Activated CD4-positive, alpha-beta memory T cell treated with anti-CD3 and anti-CD28 coated beads for 36 hours (primary cell): ENCODE measurements at places on chromosomes 5 and 9. TPM values are rescaled to one million over a fixed set of nuclear protein-coding genes. Genes with fewer than 3 reads are reported as not detected.

- DNase-seq: no peak
Measured at GRCh38 chr9:99220011-99220410, 1.7 kb downstream of the ALG2 start.

PRSS3 gene
- total RNA-seq: not detected

DNA sequence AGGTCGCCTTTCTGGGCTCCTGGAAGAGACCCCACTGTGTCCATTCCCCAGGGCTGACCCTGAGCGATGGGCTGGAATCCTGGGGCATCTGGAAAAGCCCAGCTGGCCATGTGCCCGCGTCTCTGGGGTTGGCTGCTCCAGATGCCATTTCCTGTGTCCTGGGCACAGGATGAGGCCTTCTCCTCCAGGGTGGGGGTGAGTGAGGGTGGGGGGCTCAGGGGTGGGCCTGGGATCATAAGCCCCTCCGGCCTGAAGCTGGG, 30.7 kb downstream of the PAEP start:
- no peak for DNase-seq

CARTPT gene
- total RNA-seq: not detected

GRCh38 chr9:134557331-134557730, 84.3 kb upstream of the COL5A1 start:
- no peak for DNase-seq

CAVIN4 gene
- 0.07 TPM for total RNA-seq

IFNA6 gene
- not detected for total RNA-seq

DNA sequence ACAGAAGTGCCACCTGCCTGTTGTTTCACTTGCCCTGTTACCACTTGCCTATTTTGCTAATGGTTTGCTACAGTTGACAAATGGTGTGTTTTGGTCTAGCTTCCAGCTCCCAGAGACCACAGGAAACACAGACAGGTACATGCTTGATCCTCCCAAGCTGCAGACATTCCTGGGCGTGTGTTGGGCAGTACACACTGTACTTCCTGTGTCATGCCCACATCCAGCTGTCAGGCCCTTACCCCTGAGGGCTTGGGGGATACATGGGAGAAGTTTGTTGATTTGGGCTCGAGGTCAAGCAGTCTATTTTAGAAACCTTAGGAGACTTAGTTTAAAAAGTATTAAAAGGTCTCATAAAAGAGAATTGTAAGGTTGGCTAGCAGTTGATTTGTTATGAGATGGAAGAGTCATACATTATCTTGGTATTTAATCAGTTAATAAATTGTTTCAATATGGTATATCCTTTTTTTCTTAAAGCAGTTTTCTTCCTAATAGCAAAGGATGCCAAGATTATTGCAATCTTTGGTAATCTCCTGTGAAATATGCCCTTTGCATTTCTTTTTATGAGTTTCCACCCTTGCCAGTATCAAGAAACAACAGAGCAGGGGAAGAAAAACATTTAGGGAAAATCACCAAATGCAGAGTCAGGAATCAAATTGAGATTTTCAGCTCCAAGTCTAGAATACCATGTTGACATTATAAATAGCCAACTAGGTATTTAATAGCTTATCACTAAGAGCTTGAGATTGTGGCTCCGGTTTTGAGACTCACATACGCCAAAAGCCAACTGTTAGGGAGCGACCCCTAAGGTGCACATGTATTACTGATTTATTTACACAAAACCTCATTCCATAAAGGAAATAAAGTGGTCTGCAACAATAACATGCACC, 52.3 kb upstream of the CD180 start:
- DNase-seq: no peak

SHROOM1 gene
- 1.2 TPM for total RNA-seq

DNA sequence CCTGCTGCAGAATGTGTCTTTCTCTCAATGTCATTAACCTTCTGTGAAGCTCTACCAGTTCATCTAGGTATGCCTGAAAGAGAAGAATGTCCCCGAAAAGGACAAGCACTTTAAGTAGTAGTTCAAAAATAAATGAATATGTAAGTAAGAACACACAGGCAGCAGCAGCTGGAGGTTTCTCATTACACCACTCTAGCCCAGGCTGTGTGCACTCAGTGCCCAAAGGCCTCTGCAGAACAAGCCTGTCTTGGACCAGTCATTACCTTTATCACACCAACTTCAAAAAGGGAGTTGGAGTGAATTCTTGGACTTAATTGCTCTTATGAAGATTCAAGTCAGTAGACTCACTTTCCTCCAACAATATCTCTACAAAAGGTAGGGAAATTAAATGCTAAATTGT, 268.8 kb downstream of the MLLT3 start:
- no peak for DNase-seq

DNA sequence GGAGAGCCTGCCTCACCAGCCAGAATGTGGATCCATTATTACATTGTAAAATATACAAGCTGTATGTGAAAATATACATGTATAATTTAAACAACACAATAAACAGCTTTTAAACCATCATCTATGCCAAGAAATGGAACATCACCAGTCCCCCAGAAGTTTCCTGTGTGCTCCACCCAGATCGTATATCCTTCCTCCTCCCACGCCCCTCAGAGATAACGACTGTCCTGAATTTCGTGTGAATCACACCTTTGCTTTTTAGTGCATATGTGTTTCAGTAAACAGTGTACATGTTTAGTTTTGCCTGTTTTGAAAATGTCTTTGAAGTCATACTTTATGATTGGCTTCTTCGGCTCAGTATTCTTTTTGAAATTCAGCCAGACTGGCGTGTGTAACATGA, 134.6 kb upstream of the MYO10 start:
- DNase-seq: no peak

GRCh38 chr9:76609285-76610010, 150.5 kb downstream of the GCNT1 start:
- no peak for DNase-seq

DNA sequence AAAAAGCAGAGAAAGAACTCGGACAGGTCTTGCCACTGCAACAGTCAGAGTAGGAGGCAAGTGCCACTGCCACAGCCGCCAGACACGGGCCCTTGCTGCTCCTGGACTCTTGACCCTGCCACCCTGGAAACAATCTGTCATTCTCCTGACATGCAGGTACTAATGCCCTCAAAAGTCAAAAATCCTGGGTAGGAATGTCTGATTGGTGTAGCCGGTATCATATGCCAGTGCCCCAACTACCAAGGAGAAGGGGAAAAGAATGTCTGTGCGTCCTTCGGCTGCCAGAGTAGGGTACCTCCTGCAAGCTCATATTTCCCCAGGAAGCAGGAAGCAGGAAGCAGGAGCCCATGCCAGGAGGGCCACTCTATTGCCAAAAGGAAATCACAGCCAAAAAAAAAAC, 30.5 kb upstream of the F2RL1 start:
- DNase-seq: no peak
